ENCODE measurements at places on chromosomes 2 and 18.

DNA sequence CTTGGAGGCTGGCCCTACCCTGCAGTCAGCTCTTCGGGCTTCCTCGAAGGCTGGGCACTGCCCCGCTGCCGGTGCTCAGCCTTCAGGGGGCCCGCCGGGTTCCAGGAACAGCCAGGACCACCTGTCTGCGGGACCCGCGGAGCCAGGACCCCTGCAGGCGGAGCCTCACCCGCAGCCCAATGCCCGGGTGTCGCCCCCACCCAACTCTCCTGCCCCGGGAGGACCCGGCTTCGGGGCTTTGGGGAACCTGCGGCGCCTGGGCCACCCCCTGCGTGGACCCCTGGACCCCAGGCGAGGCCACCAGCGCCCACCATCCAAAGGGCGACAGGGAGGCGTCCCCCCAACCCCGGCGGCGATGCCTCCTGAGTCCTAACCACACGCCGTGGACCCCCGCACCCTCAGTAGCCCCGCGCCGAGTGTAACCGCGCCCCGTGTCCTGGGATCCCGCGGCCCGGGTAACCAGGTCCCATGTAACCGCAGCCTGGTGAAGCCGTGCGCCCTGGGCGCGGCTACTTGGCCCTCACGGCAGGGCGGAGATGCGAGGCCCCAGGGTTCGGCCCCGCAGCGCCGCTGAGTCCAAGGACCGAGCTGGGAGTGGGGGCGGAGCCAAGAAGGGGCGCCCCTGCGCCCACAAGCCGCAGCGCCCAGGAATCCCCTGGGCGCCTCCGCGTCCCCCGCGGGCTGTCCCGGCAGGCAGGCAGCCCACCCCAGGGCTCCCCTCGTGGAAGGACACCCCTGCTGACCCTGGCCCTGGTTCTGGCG lies 11.0 kb upstream of the UBE2F start:
- peak; percentile 84 for DNase-seq

- no peak for DNase-seq
Measured at GRCh38 chr2:57598551-57598950, 448.1 kb upstream of the VRK2 start.

- no peak for DNase-seq
Measured at GRCh38 chr2:240960309-240960970, 38.0 kb upstream of the SNED1 start.

- no peak for DNase-seq
Measured at GRCh38 chr18:8538935-8539334, 70.3 kb upstream of the RAB12 start.

GRCh38 chr2:127092901-127093516 lies 13.9 kb downstream of the BIN1 start:
- no peak for DNase-seq

DNA sequence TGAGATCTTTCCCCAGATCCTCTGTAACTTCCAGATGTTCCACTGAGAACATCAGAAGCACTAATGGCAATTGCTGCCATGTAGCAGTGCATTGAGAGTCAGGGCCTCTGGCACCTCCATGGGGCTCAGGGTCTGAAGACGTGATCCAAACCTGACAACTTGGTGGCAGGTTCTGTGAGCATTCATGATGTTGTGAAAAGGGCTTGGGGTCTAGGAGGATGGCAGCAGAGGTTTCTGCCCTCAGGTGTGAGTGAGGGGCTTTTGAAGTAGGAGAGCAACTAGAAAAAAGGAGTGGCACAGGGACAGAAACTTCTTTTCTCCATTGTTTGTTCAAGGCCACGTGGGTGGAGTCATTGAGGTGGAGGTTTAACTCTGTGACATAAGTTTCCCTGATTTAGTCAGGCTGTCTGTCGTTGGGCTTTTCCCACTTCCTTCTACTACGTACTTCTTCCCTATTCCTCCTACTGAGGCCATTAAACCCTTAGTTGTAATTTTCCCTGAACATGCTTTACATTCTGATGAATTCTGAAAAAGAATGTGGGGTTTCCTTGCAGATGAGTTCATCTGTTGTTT lies 13.1 kb downstream of the CFLAR start:
- no peak for DNase-seq

DNA sequence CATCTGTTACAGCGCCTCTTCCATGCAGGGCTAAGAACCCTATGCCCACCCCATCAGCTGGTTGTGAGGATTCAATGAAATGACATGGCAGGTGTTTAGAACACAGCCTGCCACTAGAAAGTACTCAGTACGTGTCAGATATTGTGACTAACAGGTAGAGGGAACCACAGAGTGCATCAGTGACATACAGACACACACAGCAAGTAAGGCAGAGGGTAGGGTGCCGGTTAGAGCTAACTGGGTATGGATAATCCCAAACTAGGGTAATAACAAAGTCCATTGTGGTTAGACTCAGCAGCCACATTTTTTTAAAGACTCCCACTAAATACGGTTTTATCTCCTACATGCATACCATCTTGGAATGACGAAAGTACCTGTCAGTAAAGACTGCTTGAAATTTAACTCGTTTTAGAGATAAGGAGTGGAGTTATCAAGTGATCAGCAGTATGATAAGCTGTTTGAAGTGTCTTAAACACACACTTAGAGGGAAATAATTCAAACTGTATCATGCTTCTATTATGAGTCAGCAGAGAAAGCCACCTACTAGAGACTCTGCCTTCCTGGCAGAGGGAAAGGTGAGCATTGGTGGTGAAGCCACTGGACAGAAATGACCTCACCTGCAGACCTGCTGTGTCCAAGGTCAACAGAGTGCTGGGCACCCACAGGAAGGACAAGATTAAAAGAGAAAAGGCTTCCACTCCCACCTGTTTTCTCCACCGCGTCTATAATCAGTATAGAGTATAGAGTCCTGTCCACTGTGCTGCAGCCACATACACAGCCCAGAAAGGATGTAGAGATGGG lies 20.6 kb downstream of the MPPE1 start:
- DNase-seq = peak; percentile 48

GRCh38 chr2:3294493-3294892 lies 83.1 kb downstream of the EIPR1 start:
- DNase-seq = no peak

GRCh38 chr2:133760376-133760775 lies 192.1 kb upstream of the NCKAP5 start:
- no peak for DNase-seq
